ENCODE measurements at places on chromosomes 5 and 9.

GRCh38 chr5:38562444-38563210 lies 6.2 kb upstream of the LIFR start:
- no peak for DNase-seq

GRCh38 chr5:172556971-172557461 lies 84.0 kb upstream of the NEURL1B start:
- DNase-seq: no peak

DNA sequence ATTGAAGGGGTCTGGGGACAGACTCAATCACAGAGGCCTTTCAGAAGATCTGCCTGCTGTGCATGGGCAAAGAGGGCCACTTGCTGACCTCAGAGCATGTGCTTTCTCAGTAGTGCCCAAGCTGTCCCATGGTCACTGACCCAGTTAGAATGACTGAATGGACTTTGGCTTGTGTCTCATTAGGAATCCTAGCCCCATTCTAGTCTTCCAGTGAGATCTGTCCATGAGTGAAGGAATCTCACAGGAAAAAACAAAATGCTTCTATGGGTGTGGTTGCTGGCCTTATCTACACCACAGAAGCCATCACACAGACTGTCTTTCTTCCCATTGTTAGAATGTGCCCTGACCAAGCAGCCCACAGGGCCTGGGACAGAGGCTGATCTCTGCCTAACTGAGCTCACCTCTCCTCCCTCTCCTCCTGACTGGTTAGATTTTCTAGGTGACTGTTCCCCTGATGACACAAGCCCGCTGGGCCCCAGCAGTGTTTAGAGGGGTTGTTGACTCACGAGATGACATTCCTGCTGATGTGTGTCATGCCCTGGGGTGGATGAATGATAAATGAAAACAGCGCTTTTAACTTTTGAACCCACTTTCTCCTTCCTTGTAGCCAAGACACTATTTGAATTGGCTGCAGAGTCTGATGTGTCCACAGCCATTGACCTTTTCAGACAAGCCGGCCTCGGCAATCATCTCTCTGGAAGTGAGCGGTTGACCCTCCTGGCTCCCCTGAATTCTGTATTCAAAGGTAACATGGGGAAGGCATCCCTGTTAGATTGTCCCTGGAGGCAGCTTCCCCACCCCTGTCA lies 24.8 kb downstream of the TGFBI start:
- DNase-seq: no peak

DNA sequence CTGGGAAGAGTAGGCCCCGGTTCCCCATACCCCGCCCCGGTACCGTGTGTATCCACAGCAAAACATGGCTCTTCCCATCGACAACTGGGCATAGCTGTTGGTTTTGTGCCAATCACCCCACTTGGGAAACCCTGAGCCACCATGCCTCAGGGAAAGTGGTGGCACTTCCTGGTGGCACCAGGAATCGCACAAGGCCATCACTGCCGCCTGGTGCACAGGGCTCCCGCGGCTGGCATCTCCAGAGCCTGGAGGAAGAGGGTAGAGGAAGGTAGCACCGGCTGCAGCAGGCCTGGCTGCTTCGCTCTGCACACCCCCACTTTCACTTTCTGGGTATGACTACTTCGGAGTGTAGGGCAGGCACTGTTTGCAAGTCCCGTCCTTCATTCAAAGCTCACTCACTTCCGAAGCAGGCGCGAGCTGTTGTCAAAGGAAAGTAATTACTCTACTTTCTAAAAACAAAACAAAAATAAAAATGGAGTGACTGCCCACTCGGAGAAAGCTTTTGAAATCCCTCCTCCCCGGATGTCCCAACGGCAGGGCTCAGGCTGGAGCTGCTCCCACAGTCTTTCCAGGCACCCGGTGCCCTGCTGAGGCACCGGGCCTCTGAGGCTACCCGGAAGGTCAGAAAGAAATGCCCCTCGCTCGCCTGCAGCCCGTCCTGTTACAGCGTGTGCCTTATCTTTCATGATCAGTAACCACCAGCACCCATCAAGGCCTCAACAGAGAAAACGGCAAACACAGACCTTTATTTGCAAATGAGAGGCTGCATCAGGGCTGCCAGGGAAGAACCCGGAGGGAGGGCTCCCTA lies 2.0 kb downstream of the BRD3 start:
- DNase-seq: peak; percentile 23

- DNase-seq: no peak
Measured at GRCh38 chr5:68406767-68407241, 191.2 kb downstream of the PIK3R1 start.

- no peak for DNase-seq
Measured at GRCh38 chr9:92745881-92746280, 18.8 kb downstream of the BICD2 start.

DNA sequence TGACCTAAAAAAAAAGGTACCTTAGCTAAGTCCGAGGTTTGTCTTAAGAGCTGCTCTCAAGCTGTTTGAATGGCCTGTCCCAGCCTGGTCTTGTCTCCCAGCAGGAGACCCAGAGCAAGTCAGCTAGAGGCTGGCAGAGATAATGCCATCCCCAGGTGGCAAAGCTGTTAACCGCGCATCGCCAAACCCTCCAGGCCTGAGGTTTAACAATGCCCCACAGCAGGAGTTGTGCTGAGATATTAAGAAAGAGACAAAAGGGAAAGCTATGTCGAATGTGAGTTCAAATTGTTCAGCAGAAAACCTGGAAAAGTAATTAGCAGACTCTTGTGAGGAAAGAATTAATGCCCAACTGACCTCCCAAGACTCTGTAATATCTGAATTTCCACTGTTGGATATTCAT lies 187.1 kb downstream of the FSTL4 start:
- DNase-seq: no peak

DNA sequence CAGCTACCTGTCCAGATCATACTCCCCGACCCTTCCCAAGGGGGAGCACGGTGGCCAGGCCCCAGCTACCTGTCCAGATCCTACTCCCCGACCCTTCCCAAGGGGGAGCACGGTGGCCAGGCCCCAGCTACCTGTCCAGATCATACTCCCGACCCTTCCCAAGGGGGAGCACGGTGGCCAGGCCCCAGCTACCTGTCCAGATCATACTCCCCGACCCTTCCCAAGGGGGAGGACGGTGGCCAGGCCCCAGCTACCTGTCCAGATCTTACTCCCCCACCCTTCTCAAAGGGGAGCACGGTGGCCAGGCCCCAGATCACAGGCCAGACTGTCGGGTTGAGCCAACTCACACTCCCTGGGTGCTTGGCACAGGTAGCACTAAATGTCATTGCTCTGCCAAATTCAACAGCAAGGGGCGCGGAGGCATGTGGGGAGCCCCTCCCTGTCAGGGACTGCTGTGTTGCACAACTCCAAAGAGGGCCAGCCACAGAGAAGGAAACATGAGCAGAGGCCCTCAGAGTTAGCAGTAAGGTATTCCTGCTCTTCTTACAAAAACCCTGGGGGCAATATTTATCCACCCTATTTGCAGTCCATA lies 136.9 kb downstream of the OLFM1 start:
- no peak for DNase-seq

- DNase-seq: no peak
Measured at GRCh38 chr9:136762915-136763648, 1.2 kb downstream of the LCN15 start.

GRCh38 chr5:158079097-158079496 lies 220.2 kb upstream of the CLINT1 start:
- DNase-seq: no peak

GRCh38 chr5:159786901-159787691 lies 129.2 kb upstream of the ADRA1B start:
- DNase-seq: no peak

- DNase-seq: no peak
Measured at GRCh38 chr5:141199359-141200235, at the start of gene PCDHB11. PCDHB11 (plus strand) TSS chr5:141199627; CDS start chr5:141199775, 148 bp downstream.

- no peak for DNase-seq
Measured at GRCh38 chr9:133142684-133143622, 20.8 kb downstream of the GBGT1 start.

- DNase-seq: no peak
Measured at GRCh38 chr5:76402886-76403765, at the start of gene IQGAP2. IQGAP2 (plus strand) TSS chr5:76403285; CDS start chr5:76403546, 261 bp downstream.

GRCh38 chr9:114371973-114372917 lies 15.5 kb downstream of the AKNA start:
- DNase-seq: no peak

DNA sequence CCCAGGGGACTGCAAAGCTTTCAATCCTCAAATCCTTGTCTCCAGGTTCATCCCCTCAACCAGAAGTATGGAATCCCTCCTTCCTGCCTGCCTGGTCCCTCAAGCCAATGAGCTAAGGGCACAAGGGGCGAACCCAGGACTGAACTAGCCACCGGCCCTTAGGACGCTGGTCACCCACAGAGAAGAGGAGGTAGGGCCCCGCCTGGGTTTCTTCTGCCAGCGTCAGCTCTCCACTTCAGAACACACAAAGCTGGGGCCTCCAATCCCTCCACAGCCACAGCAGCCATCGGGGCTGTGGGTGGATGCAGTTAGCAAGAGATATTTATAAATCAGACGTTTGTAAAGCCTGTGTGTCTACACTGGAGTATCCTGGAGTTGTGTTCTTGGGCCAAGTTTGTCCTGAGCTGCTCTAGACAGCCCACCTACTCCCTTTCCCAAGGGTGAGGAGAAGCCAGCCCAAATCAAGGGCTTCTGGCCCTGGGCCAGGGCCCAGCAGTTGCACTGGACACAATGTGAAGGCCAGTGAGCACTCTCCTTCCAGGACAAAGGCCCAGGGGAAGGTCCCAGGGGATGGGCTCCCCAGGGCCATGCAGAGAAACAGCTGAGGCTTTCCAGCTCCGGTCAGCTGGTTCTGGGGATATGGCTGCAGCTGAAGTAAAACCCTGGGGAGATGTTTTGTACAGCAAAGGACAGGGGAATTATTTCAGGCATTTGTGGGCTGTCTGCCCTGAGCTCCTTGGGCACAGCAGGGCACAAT lies 18.9 kb downstream of the AMBP start:
- DNase-seq: no peak
